ENCODE measurements at places on chromosomes 2 and 18.

GRCh38 chr18:55546851-55547704, 40.9 kb downstream of the TCF4 start:
- DNase-seq = no peak

DNA sequence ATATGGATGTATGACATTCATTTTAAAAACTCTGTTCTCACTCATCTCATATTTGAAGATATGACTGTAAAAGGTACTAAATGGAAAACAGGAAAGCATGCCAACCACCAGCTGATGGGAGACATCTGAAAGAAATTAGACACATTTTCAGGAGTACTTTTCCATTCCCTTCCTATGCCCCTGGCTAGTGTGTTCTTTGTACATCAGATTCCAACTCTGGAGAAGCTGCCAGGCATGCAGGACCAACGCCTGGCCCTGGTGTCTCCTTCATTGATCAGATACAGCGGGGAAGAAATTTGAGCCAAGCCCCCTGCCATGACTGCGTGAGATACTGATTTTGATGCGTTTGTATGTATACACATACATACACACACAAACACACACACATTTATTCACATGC, 599.0 kb upstream of the SYT4 start:
- no peak for DNase-seq

- no peak for DNase-seq
These were observed 16.7 kb downstream of the WIPF1 start for GRCh38 chr2:174580951-174581350.

DNA sequence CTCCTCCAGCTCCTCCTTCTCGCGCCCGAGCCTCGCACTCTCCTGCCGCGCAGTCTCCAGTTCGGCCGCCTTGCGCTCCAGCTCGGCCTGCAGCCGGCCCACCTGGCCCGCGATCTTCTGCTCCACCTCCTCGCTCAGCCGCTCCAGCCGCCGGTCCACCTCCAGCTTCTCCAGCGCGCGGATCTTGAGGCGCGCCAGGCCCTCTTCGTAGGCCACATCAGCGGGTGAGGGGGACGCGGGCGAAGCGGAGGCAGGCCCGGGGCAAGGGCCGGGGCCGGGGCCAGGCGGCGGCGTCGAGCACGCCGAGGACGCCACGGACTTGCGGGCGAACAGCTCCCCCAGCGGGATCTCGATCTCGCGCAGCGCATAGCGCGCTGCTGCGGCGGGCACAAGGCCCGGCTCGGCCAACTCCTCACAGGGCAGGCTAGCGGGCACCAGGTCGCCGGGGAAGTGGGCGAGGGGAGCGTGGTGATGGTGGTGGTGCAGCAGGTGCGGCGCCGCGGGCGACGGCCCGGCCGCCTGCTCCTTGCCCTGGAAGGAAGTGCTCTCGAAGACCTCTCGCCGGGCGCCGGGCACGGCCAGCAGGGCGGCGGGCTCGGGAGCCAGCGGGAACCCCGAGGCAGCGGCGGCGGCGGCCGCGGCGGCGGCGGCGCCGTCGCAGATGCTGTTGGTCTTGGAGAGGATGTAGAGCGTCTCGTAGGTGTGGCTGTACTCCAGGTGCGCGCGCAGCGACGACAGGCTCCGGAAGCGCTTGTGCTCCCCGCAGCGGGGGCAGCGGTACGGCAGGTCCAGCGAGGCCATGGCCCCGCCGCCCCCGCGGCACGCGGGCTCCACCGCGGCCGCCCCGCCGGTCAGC, 15.2 kb downstream of the FBXO41 start:
- DNase-seq = peak; percentile 60

DNA sequence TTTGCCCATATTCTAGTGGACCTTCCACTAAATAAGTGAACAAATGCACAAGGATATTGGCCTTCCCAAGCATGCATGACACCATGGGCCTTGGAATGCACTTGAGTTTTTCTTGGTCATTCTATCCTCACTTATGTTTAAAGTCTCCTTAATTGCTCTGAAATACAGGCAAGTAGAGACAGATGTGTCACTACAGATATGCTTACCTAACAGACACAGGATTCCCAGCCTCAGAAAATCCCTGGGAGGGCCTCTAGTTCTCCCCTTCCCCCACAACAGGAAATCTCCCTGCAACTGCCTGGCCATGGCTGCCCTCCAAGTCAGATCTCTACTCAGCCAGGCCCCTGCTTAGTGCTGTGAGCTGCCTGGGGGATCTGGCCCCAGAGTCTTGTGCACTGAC, 445.2 kb downstream of the IRS1 start:
- DNase-seq = no peak

DNA sequence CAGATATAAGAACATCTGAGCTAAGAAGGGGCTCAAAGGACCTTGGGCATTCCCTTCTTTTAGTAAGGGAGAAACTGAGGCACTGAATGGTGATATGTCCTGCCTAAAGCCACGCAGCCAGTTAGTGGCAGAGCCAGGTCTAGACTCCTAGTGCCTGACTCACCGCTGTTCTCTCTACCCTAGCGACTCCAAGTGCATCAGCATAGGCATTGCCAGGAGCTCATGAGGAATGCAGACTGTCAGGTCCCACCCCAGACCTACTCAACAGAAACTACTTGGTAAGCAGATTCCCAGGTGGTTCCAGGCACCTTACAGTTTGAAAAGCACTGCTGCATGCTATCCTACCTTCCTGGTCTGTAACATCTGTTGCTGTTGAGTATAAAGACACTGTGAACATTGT, 158.9 kb downstream of the MSH2 start:
- DNase-seq = no peak

GRCh38 chr2:38215993-38216392, 140.0 kb upstream of the CYP1B1 start:
- DNase-seq = no peak

DNA sequence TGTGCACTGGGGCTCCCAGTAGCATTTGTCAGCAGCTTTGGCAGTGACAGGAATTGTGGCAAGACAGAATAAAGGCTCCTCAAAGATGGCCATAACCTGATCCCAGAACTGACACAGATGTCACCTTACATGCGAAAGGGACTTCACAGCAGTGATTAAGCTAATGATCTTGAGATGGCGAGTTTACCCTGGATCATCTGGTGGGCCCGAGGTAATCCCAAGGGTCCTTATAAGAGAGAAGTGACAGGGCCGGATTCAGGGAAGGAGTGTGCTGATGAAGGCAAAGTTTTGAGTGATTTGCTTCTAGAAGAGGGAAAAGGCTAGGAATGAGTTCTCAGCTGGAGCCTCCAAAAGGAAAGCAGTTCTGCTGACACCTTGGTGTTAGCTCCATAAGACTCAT, 333.9 kb downstream of the LPIN1 start:
- no peak for DNase-seq

DNA sequence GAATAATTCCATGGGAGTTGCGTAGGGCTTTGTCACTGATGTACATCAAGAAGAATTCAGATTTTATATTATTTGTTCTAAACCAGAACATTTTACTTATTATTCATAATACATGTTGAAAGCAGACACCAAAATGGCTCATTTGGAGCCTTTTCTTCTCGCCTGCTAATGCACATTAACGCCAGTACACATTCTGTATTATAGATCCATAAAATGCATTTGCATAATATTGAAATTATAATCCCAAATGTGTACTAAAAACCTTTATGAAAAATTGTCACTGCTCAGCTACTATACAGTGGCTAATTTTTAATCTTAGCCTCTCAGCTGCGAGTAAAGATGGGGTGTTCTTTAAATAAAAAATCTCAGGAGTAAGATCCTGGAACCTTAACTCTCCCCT, 452.2 kb upstream of the HNRNPA3 start:
- no peak for DNase-seq

DNA sequence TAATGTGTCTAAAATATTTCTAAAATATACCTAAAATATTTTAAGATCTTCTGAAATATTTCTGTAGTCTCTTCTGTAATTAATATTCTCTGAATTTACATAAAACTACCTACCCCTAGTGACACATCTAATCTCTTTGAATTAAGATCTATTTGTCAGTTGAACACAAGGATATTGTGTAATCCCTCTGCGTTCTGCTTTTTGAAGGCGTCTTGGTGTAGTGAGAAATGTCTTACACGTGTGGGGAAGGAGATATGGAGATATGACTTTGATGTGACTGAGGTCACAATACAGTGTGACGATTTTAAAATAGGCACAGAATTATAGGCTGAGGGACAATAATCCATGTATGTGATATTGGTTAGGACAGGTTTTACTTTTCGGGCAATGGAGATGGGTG, 79.8 kb downstream of the DOK6 start:
- no peak for DNase-seq

DNA sequence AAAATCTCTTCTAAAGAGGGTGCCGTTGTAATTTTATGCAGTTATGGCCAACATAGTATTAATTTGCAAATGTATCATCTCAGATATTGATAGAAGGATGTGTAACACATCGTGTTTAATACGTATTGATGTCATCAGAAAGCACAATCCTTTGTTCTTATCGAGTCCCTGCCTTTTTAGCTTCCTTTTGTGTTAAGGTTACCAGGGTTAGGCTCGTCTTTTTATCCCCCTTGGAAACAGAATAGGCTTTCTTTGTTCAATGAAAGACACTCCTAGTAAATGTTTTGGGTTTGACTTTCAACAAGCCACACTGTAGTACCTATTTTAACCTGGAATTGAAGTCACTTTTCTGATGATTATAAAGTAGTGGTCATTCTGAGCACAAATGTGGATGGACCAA, 136.2 kb downstream of the WDR7 start:
- DNase-seq = no peak

DNA sequence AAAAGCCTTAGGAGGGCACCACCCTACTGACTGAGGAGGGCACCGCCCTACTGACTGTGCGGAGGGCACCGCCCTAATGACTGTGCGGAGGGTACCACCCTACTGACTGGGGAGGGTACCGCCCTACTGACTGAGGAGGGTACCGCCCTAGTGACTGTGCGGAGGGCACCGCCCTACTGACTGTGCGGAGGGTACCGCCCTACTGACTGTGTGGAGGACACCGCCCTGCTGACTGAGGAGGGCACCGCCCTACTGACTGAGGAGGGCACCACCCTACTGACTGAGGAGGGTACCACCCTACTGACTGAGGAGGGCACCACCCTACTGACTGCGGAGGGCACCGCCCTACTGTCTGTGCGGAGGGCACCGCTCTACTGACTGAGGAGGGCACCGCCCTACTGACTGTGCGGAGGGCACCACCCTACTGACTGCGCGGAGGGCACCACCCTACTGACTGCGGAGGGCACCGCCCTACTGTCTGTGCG, 150.2 kb upstream of the NFATC1 start:
- no peak for DNase-seq

GRCh38 chr2:10533811-10534321, 85.7 kb upstream of the ODC1 start:
- DNase-seq = no peak

- DNase-seq = no peak
These were observed 514.7 kb upstream of the CDH7 start for GRCh38 chr18:65235966-65236624.

DNA sequence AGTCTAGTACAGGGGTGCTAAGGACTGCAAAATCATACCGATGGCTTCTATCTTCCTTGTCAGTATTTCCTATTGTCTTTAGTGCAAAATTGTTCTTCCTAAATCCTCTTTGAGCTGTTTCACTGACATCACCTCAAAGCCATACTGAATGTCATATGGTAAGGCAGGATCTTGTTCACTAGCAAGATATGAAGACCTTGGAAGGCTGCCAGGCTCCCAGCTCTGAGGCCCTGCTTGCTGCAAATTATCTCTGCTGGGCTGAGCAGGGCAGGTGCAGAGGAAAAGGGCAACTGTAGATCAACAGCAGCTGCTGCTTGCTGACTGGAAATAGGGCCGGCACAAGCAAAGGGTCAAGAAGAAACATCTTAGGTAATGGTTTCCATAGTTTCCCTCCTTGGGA, 58.2 kb downstream of the PMAIP1 start:
- no peak for DNase-seq

DNA sequence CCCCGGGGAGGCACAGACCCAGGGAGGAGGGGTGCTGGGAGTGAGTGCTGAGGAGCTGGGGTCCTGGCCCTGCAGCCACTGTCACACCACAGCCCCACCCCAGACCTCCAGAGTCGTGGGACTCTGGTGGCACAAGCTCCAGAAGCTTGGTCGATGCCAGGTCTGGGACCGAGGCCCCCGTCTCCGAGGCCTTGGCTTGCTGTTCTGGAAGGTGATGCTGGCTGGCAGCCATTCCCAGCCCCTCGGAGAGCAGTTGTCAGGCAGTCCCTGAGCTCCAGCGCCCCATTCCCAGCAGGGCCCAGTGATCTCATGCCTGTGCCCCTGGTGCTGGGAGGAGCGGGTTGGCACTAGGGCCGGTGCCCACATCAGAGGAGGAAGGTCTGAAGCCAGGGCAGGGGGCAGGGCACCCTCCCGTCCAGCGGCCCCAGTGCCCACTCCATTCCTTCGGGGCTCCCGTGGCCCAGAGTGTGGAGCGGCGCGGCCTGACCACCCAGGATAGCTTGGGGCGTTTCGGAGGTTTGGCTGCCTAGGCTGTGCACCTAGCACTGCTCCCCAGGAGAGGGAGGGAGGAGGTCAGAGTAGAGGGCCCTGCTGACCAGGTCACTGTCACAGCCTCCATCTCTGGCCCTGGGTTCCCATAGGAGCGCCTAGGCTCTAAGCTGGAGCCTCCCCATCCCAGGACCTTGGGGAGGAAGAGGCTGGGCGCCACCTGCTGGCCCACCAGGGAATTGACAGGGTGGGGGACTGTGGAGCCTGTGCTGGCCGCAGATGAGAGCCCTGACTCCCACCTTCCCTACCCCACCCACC, 16.8 kb upstream of the ALPI start:
- no peak for DNase-seq

DNA sequence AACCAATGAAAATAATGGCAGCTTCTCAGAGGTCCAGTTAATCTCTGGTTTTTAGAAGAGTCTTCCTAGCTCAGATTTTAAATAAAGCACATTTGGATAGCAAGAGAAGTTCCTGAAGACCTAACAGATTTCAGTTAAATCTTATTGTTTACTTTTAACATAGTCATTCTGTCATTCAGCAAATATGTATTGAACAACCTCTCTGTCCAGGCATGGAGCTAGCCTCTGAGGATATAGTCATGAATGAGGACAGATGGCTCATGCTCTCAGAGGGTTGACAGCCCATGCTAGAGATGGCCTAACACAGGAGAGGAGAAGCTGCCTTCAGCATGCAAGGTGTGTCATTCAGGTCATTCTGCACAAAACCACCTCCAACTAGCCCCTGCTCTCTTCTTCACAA, 6.2 kb downstream of the CCBE1 start:
- no peak for DNase-seq

GRCh38 chr18:22606563-22607283, 189.0 kb upstream of the CTAGE1 start:
- no peak for DNase-seq

DNA sequence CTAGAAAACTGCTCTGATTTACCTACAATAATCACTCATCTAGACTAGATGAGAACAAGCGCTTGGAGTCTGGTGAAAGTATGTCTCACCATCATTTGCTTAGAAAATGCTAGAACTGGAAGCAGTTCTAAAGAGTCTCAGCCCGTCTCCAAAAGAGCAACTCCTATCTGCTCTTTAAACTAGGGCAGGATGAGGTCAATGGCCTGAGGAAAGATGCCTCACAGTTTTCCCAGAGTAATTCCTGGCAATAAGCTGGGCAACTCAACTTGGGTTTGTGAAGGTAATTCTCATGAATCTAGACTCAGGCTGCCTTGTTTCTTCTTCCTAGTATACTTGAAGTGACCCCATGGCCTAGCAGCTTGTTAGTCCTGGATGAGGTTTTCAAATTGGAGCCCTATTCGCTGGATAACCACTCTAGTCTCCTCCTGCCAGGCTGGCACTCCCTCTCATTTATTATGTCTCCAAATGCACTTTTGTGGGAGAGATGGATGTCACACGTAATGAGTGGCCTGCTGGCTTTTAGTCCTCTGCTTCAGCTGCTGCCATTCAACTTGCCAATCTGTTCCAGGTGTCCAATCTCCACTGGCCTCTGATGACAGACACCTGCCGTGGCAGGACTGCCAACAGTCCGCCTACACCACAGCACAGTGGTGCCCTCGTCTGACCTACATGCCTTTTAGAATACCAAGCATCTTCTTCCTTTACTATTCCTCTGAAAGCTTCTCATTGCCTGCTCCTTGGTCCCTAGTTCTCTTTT, 80.9 kb downstream of the CABYR start:
- no peak for DNase-seq
